ENCODE measurements at places on chromosomes 5 and 9. TPM values are rescaled to one million over a fixed set of nuclear protein-coding genes. Genes with fewer than 3 reads are reported as not detected.
A peak's percentile ranks its signal among the peaks of the same experiment; 100 is the strongest.

GADD45G gene
- 23.5 TPM for total RNA-seq

SLC6A7 gene
- total RNA-seq, result not detected

CNTLN gene
- total RNA-seq, result 17.3 TPM

EGFLAM gene
- total RNA-seq, result 0.36 TPM

LRRC19 gene
- total RNA-seq, result not detected

CEL gene
- total RNA-seq, result 0.71 TPM

DNA sequence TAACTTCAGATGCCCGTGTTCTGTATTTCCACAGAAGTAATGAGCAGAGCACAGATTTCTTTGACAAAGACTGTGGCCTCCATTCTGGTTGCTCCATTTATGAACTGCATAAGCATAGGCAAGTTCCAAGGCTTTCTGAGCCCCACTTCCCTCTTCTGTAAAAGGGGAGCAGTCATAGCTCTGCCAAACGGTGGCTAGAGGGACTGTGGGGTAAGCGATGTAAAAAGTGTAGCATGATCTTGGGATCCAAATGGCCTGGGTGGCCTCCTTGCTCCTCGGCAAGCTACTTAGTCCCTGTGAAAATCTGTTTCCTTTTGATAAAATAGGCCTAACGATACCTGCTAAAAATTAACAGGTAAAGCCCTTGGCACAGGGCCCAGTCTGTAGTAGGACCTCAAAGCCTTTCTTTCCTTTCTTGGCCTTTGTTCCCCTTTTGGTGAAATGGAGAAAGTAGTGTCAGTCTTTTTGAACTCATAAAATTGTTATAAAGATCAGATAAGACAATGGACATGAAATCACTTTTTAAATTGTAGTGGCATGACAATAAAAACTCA is 646.6 kb downstream of the ACTL7B start:
- H3K4me3 ChIP-seq, result no peak overlapping the region
- H3K27ac ChIP-seq, result no peak overlapping the region
- no peak for DNase-seq
- H3K4me1 ChIP-seq, result no peaks in the 10 kb centered on the region
- H3K27me3 ChIP-seq, result no peaks in the 10 kb centered on the region

GRCh38 chr5:75716715-75717081 is 539 bp downstream of the POC5 start:
- no peaks in the 10 kb centered on the region for H3K27me3 ChIP-seq
- no peak for DNase-seq
- peak overlapping the region; percentile 80 for H3K27ac ChIP-seq
- H3K4me3 ChIP-seq, result peak overlapping the region; percentile 77
- peaks cover 2% of the 10 kb centered on the region for H3K36me3 ChIP-seq

C5orf63 gene
- 6.8 TPM for total RNA-seq

DNA sequence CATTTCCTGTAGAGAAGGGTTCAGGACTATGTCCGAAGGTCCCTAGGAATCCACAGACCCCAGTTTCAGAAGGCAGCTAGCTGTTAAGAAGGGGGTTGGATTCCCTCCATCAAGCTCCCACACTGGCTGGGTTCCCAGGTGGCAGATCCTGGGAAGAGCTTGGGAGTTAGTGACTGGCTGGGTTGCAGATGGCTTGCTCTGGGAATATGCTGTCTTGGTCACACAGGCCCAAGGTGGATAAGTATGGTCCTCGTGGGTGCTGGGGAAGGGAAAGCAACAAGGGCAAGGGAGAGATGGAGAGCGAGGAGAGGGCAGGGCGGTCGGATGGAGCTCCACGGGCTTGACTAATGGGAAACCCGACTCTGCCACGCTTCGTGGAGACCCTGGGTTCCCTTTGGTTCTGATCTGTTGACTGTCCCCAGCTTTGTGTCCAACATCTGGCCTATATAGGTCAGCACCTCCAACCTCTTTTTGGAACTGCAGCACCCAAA is 17.4 kb downstream of the SH3PXD2B start:
- no peak overlapping the region for H3K4me3 ChIP-seq
- no peak overlapping the region for H3K27ac ChIP-seq
- no peaks in the 10 kb centered on the region for H3K27me3 ChIP-seq
- no peak for DNase-seq

DNA sequence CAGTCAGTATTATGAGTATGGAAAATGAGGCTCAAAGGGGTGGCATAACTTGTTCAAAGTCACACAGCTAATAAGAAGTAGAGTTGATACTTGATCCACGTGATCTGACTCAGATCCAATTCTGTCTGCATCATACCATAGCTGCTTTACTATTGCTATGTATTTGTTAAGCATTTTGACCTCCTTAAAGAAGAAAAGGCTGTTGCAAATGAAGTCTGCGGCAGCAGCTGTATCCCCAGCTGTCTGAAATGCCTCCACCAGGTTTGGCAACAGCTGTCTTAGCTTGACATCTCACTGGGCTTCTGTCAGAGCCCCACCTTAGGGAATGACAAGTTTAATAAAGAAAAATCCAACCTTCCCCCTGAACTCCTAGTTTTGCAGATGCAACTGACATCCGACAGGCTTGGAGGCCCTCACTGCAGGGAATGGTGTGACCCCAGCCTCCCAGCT is 75.6 kb upstream of the SLC44A1 start:
- DNase-seq, result peak; percentile 75
- no peak overlapping the region for H3K4me3 ChIP-seq
- H3K4me1 ChIP-seq, result peaks cover 10% of the 10 kb centered on the region
- no peaks in the 10 kb centered on the region for H3K27me3 ChIP-seq
- no peak overlapping the region for H3K27ac ChIP-seq

DNA sequence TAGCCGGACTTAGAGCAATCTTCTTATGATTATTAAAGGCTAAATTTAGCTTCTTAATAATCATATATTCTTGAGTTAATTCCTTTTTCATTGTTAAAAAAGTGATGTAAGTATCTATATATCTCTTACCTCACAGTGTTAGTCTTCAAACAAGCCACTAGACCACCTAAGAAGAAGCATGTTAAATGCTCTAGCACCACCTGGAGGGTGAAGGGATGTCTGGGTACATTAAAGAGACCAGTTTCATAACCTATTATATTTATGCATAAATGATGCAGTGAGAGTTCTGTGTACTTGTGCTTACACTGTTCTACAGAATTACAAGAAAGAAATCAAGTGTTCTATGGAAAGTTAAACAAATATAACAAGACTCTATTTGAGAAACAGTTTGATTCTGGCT is 55.9 kb upstream of the SLCO6A1 start:
- H3K36me3 ChIP-seq, result no peaks in the 10 kb centered on the region
- H3K27me3 ChIP-seq, result no peaks in the 10 kb centered on the region

TMEM252 gene
- 1.5 TPM for total RNA-seq

DNA sequence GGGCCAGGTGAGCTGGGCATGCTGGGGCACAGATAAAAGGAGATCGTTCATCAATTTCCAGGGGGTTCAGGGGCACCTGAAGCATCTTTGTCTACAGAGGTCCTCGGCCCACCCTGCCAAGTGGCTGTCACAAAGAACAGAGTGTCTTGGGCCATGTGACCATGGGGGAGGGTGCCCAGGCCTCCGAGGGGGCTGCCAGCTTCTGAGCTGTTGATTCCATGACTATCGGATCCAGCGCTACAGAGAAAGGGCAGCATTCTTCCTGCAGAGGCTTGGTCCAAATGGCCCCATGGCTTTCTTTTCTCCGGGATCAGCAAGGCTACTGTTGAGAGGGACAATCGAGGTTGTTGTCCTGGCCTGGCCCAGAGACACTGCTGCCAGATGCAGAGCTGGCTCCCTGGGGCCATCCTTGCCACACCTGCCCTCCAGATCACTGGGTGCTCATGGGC is 289.2 kb downstream of the ZSWIM6 start:
- H3K4me3 ChIP-seq, result no peak overlapping the region
- no peaks in the 10 kb centered on the region for H3K4me1 ChIP-seq
- H3K27me3 ChIP-seq, result no peaks in the 10 kb centered on the region
- no peak overlapping the region for H3K27ac ChIP-seq

DNA sequence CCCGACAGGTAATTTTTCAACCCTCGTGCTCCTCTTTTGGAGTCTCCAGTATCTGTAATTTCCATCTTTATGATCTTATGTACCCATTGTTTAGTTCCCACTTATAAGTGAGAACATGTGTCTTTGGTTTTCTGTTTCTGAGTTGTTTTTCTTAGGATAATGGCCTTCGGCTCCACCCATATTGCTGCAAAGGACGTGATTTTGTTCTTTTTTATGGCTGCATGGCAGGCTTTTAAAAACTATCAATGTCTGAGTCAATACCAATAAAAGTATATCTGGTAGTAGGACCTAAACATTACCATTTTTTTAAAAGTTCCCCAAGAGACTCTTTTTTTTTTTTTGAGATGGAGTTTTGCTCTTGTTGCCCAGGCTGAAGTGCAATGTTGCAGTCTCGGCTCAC is 3.9 kb upstream of the SLC26A2 start:
- no peaks in the 10 kb centered on the region for H3K27me3 ChIP-seq
- peak overlapping the region; percentile 72 for H3K27ac ChIP-seq
- DNase-seq, result no peak
- peaks cover 36% of the 10 kb centered on the region for H3K4me1 ChIP-seq
- no peak overlapping the region for H3K4me3 ChIP-seq

DNA sequence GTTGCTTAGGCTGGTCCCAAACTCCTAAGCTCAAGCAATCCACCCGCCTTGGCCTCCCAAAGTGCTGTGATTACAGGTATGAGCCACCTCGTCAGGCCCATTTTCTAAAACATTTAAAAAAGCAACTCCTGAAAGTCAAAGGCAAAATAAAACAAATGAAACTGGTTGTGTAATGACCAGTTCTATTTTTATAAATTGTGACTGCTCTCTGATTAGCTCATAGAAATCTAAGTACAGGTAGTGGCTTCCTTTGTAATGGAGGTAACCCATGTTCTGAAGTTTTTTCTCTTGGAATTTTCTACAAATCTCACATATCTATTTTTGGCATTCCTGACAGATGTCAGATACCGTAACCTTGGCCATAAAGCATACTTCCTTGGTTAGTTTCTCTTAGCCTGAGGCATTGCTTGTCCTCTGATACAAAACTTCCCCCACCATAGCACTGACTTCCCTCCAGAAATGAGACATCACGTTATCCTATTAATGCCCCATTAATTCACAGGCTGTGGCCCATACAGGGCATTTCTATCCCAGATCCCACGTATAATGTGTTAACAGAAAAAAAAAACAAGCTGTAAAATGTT is 14.1 kb upstream of the AK3 start:
- no peaks in the 10 kb centered on the region for H3K36me3 ChIP-seq
- H3K4me3 ChIP-seq, result no peak overlapping the region
- H3K27ac ChIP-seq, result no peak overlapping the region
- no peak for DNase-seq

DNA sequence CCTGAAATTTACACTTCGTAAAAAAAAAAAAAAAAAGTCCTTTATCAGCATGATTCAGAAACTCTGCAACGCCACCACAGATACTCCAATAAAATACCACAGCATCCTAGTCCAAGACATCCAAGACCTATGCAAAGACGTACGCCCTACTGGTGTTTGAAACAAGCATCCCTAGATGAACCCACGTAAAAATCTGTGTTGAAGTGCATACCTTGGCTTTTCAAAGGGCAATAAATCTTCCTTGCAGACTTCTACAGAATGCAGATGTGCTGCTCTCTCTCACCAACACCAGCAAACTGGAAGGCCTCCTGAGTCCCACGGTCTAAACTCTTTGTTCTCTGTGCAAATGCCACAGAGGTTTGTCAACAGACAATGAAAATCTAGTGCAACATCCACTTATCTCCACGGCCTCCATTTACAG is 38.8 kb downstream of the MYO10 start:
- H3K4me3 ChIP-seq, result no peak overlapping the region
- H3K27ac ChIP-seq, result no peak overlapping the region
- peaks cover 8% of the 10 kb centered on the region for H3K4me1 ChIP-seq
- no peak for DNase-seq
- no peaks in the 10 kb centered on the region for H3K27me3 ChIP-seq

- H3K4me1 ChIP-seq, result peaks cover 5% of the 10 kb centered on the region
- H3K27ac ChIP-seq, result peak overlapping the region; percentile 10
- no peaks in the 10 kb centered on the region for H3K36me3 ChIP-seq
- H3K27me3 ChIP-seq, result no peaks in the 10 kb centered on the region
- peak overlapping the region; percentile 10 for H3K4me3 ChIP-seq
Observed at GRCh38 chr5:113331209-113331551, 103.6 kb downstream of the TSSK1B start.

SLCO6A1 gene
- not detected for total RNA-seq

TMC1 gene
- total RNA-seq, result not detected

DNA sequence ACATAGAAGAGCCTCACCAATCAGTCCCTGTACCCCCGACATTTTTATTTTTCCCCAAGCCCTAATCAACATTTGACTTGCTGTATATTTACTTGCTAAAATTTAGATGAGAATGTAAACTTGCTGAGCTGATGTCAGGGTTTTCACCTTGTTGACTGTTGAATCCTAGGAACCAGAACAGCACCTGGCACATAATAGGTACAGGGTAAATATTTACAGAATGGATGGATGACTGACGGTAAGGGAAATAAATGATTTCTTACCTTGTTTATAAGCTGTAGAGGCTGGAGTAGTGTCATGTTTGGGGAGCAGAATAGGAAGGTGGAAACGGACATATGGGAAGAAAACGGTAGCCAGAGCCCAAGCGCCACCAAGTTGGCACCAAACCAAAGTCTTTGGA is 107.0 kb upstream of the NUDT12 start:
- no peak overlapping the region for H3K4me3 ChIP-seq
- no peaks in the 10 kb centered on the region for H3K36me3 ChIP-seq
- no peaks in the 10 kb centered on the region for H3K27me3 ChIP-seq
